Activated CD4-positive, alpha-beta memory T cell treated with anti-CD3 and anti-CD28 coated beads, Interleukin-2, amount 10 ng/mL, durations not matched to agents 7 days and 5 days (primary cell): ENCODE measurements at places on chromosomes 5 and 9. TPM values are rescaled to one million over a fixed set of nuclear protein-coding genes. Genes with fewer than 3 reads are reported as not detected.

DNA sequence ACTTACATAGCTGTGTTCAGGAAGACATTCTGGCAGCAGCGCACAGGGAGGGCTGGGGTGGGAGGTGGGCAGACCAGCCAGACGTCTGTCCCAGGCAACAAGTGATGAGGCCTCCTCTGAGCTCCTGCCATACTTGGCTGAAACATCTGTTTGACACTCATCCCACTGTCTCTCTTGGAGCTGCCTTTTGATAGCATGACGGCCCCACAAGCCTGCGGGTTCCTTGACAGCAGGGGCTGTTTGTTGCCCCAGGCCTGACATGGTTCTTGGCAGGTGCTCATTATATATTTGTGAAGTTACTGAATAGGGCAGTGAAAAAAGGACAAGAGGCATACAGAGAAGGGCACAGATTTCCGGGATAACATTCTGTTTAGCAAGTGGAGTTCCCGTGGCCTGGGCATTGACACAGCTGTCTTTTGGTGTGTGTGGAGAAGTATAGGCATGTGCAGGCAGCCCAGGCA, 22.2 kb upstream of the B4GALT1 start:
- H3K36me3 ChIP-seq: no peaks in the 10 kb centered on the region
- no peak overlapping the region for H3K27ac ChIP-seq
- H3K4me3 ChIP-seq: no peak overlapping the region
- no peaks in the 10 kb centered on the region for H3K4me1 ChIP-seq
- H3K27me3 ChIP-seq: peaks cover 4% of the 10 kb centered on the region
- no peak for DNase-seq

DNA sequence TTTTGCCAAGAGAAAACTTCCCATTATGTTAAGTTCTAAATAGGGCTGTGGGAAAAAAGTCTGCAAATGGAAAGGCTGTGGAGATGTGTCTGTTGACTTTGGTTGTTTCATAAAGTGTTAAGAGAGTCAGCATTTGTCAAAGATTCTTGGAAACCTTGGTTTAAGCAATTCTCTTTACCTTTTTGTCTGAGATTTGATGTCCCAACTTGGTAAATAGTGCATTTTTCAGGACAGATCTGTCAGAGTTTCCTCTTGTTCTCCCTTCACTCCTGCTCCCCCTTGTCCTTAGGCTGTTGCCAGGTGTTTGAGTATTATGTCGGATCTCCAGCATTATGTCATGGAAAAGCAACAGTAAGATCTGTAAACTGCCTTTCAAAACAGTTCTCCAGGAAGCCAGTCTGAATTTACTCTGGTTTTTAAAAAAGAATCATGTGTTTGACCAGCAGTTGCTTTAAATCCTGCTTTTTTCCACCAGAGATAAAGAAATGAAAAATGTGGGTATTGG, 79.1 kb upstream of the ADAMTSL1 start:
- no peaks in the 10 kb centered on the region for H3K27me3 ChIP-seq
- no peaks in the 10 kb centered on the region for H3K4me1 ChIP-seq
- H3K27ac ChIP-seq: no peak overlapping the region

- H3K4me1 ChIP-seq: peaks cover 38% of the 10 kb centered on the region
- no peak overlapping the region for H3K4me3 ChIP-seq
- DNase-seq: peak; percentile 51
Observed at GRCh38 chr5:75337366-75338021, 474 bp downstream of the HMGCR start.

GRCh38 chr9:133035669-133036068, 4.9 kb downstream of the GTF3C5 start:
- H3K36me3 ChIP-seq: peaks cover 24% of the 10 kb centered on the region
- peaks cover 31% of the 10 kb centered on the region for H3K4me1 ChIP-seq

DNA sequence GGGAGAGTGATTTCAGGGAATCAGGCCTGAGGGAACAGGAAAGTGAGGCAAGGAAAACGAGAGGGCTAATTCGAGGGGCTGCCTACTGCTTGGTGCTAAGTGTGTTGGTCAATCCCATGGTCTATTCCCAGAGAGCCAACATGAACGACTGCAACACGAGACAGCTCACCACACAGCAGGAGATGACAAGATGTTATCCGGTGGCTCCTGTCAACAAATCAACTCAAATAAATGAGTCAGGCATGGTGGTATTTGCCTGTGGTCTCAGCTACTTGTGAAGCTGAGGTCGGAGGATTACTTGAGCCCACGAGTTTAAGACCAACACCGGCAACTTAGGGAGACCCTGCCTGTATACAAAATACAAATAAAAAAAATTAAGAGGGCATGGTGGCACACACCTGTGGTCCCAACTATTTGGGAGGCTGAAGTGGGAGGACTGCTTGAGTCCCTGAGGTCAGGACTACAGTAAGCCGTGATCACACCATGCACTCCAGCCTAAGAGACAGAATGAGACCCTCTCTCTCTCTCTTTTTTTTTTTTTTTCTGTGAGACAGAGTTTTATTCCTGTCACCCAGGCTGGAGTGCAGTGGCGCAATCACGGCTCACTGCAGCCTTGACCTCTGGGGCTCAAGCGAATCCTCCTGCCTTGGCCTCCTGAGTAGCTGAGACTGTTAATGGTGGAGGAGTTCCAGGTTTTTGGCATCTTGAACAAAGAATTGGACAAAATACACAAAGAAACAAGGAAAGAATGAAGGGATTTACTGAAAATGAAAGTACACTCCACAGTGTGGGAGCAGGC, 9.0 kb upstream of the FAF2 start:
- H3K27ac ChIP-seq: no peak overlapping the region
- H3K27me3 ChIP-seq: peaks cover 15% of the 10 kb centered on the region
- H3K36me3 ChIP-seq: no peaks in the 10 kb centered on the region
- peaks cover 17% of the 10 kb centered on the region for H3K4me1 ChIP-seq
- H3K4me3 ChIP-seq: no peak overlapping the region
- no peak for DNase-seq

The CD14 gene
- 0.23 TPM for total RNA-seq

The OTP gene
- not detected for total RNA-seq

The CEL gene
- total RNA-seq: 1.4 TPM

The ADAMTS13 gene
- total RNA-seq: 2.1 TPM

The PCDHB9 gene
- total RNA-seq: not detected

The HTR1A gene
- total RNA-seq: not detected

The CDH18 gene
- total RNA-seq: not detected

DNA sequence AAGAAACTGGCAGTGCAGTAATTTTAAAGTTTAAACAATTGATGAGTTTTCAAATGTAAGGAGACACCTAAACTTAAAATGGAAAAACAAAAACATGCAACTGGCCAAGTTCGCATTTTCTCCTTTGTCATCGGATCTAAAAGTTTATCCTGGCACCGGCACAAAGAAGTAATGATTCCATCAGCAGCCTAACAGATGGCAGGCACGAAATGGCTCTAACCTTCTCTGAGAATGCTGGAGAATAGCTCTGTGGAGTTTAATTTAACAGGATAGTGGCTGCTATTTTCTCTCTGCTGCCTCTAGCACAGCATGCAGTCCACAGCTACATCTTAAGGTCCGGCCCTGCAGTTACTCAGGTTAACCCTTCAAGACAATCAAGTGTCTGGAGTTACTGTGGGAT, 82.2 kb downstream of the PRELID2 start:
- DNase-seq: no peak
- H3K4me3 ChIP-seq: no peak overlapping the region
- H3K27me3 ChIP-seq: no peaks in the 10 kb centered on the region
- H3K36me3 ChIP-seq: no peaks in the 10 kb centered on the region

GRCh38 chr9:124202447-124202971, 55.2 kb upstream of the NEK6 start:
- H3K36me3 ChIP-seq: peaks cover 20% of the 10 kb centered on the region
- peak overlapping the region; percentile 96 for H3K27ac ChIP-seq
- H3K27me3 ChIP-seq: no peaks in the 10 kb centered on the region
- DNase-seq: peak; percentile 91
- H3K4me3 ChIP-seq: peak overlapping the region; percentile 67

- DNase-seq: no peak
- H3K4me1 ChIP-seq: no peaks in the 10 kb centered on the region
- H3K36me3 ChIP-seq: no peaks in the 10 kb centered on the region
- H3K27me3 ChIP-seq: peaks cover 13% of the 10 kb centered on the region
Observed at GRCh38 chr5:33423018-33423630, 17.6 kb upstream of the TARS1 start.

The C9 gene
- not detected for total RNA-seq

The TCF7 gene
- total RNA-seq: 19.2 TPM

DNA sequence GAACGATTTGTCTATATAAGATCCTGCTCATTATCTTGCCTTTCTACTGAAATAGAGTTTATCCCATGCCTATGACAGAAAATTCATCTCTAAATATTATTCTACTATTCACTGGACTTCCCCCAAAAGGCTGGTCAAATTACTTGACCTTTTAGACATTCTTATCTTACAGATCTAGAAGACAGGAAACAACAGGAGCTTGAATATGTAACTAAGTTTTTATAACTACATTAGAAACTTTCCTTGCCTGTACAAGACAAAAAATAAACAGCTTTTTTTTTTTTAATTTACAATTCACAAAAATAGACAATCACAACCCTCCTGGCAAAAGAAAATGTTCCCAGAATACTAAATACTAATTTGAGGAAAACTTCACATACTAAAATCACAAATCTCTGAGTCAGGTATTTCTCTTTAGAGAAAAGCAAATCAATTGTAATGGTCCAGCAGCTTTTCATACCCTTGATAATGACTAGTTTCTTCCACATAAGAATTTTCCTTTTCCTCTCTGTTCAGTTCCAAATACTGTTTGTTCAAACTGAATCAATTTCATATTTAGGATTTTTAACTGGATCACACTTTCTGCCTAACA, 68.6 kb downstream of the MLLT3 start:
- H3K4me1 ChIP-seq: peaks cover 64% of the 10 kb centered on the region
- H3K4me3 ChIP-seq: peak overlapping the region; percentile 50
- no peaks in the 10 kb centered on the region for H3K27me3 ChIP-seq
- peak overlapping the region; percentile 81 for H3K27ac ChIP-seq
- H3K36me3 ChIP-seq: peaks cover 18% of the 10 kb centered on the region
- no peak for DNase-seq

The PCDHAC2 gene
- total RNA-seq: not detected

- no peak for DNase-seq
- H3K27me3 ChIP-seq: peaks cover 8% of the 10 kb centered on the region
- no peak overlapping the region for H3K27ac ChIP-seq
- peaks cover 12% of the 10 kb centered on the region for H3K4me1 ChIP-seq
Observed at GRCh38 chr9:92942688-92943616, 4.4 kb upstream of the FGD3 start.

GRCh38 chr9:129021091-129021490, 7.0 kb downstream of the SH3GLB2 start:
- H3K4me3 ChIP-seq: no peak overlapping the region
- H3K27me3 ChIP-seq: no peaks in the 10 kb centered on the region
- H3K4me1 ChIP-seq: peaks cover 24% of the 10 kb centered on the region

The CYSRT1 gene
- 0.86 TPM for total RNA-seq

DNA sequence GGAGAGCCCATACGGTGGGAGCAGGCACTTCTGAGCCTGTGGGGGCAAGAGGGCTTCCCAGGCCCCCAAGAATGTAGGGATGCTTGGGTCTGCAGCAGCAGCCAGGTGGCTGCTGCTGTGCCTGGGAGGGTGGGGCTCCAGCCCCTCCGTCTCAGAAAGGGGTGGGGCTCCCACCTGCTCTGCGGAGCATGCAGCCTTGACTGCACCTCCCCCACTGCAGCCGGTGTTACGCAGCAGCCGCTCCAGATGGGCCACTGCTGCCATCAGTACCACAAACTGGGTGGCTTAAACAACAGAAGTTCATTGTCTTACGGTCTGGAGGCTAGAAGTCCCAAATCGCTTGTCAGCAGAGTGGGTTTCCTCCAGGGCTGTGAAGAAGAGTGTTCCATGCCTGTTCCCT, 365.5 kb downstream of the TMEM38B start:
- H3K4me3 ChIP-seq: no peak overlapping the region
- no peaks in the 10 kb centered on the region for H3K4me1 ChIP-seq
- H3K27me3 ChIP-seq: no peaks in the 10 kb centered on the region
- DNase-seq: no peak

The DAB2IP gene
- total RNA-seq: not detected

DNA sequence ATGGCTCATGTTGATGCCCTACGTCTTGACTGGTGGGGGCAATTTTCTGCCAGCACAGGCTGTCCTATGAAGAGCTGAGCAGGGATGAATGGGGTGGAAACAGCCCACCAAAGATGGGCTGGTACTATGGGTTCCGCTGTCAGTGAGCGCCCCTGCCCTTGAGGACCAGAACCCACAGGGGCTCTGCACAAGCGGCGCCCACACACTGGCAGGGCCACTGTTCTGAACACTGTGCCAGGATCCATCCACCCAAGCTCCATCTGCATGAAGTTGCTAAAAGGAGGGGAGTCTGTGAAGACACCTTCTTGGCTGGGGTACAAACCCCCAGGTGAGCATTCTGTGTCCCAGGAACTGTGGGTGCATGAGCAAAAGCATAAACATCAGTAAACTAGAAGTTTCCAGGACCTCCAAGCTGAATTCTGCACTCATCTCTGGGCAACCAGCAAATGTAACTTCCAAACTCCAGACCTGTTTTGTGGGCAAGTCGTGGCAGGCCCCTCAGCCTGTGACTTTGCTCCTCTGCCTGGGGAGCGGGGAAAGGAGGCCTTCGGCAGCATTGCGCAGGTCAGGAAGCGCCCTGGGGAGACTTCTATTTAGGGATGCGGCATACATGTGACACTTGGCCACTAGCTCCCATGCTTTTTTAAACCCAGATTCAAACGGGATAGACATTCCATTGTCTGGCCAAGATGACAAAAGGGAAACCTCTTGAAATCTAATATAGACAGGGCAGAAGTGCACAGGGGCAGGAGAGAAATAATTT, 48.9 kb downstream of the PTPN3 start:
- H3K36me3 ChIP-seq: no peaks in the 10 kb centered on the region
- peaks cover 17% of the 10 kb centered on the region for H3K27me3 ChIP-seq
- no peak overlapping the region for H3K4me3 ChIP-seq
- DNase-seq: no peak

DNA sequence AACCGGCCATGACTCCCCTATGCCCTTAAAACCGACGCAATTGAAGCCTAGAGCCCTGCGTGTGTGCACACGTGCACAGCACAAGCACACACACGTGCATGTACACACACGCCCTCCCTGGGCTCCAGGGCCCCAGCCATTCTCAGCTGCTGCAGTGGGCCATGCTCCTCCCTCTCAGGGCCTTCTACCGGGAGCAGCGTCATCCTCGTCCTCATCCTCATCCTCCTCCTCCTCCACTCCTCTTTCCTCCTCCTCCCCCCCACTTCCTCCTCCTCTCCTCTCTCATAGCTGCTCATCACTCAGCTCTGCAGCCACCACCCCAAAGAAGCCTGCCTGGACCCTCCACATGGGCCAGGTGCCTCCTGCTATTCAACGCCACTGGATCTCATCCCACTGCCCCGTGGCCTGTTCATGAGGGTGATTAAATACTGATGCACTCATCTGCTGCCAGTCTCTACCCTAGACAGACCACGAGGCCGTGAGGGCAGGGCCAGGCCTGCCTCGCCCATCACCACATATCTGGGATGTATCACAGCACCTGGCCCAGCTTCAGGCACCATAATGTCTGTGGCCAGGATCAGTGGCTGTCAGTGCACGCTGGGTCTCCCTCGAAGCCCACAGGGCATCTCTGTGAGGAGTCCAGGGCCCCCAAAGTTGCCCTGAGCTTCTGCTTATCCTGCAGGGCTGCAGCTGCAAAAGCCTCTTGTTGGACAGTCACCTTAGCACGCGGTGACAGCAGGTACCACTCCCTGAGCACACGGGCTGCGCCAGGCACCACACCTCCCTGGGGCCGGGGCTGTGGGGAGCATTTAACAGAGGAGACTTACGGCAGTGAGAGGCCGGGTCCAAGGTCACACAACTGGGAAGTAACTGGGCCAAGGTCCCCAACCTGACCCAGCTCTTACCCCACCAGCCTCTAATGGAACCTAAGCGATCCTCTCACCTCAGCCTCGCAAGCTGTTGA, 9.8 kb downstream of the FAM78A start:
- peaks cover 66% of the 10 kb centered on the region for H3K36me3 ChIP-seq
- peak; percentile 51 for DNase-seq
- no peaks in the 10 kb centered on the region for H3K27me3 ChIP-seq
- H3K4me3 ChIP-seq: peak overlapping the region; percentile 75
- peaks cover 78% of the 10 kb centered on the region for H3K4me1 ChIP-seq

The CFAP157 gene
- total RNA-seq: not detected
